ENCODE measurements at places on chromosomes 4 and X. TPM values are rescaled to one million over a fixed set of nuclear protein-coding genes. Genes with fewer than 3 reads are reported as not detected.
A peak's percentile ranks its signal among the peaks of the same experiment; 100 is the strongest.

The EFHC2 gene
- polyA plus RNA-seq = 0.22 TPM

The NFKB1 gene
- 17.8 TPM for polyA plus RNA-seq

The GLOD5 gene
- polyA plus RNA-seq = not detected

The MAGEC3 gene
- not detected for polyA plus RNA-seq

The USP17L30 gene
- not detected for polyA plus RNA-seq

The TMEM33 gene
- 60.7 TPM for polyA plus RNA-seq

The FAM9A gene
- polyA plus RNA-seq = not detected

The SHOX gene
- polyA plus RNA-seq = not detected

The DMRTC1 gene
- not detected for polyA plus RNA-seq

The CENPVL1 gene
- not detected for polyA plus RNA-seq

The CTAG1A gene
- polyA plus RNA-seq = not detected

The CFAP47 gene
- polyA plus RNA-seq = not detected

The GABRE gene
- polyA plus RNA-seq = not detected

- no peak for DNase-seq
These were observed 31.5 kb upstream of the KLHL2 start for GRCh38 chr4:165175879-165176278.

DNA sequence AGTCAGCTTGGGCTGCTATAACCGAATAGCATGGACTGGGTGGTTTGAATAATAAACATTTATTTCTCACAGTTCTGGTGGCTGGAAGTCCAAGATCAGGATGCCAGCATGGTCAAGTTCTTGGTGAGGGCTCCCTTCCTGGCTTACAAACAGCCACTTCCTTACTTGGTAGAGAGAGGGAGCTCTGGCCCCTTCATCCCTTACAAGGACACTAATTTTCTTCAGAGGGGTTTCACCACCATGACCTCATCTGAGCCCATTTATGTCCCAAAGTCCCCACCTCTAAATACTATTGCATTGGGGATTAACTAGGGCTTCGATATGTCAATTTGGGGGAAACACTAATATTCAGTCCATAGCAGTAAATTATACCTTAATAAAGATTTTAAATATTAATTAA, 61.8 kb downstream of the CLNK start:
- no peak for DNase-seq

DNA sequence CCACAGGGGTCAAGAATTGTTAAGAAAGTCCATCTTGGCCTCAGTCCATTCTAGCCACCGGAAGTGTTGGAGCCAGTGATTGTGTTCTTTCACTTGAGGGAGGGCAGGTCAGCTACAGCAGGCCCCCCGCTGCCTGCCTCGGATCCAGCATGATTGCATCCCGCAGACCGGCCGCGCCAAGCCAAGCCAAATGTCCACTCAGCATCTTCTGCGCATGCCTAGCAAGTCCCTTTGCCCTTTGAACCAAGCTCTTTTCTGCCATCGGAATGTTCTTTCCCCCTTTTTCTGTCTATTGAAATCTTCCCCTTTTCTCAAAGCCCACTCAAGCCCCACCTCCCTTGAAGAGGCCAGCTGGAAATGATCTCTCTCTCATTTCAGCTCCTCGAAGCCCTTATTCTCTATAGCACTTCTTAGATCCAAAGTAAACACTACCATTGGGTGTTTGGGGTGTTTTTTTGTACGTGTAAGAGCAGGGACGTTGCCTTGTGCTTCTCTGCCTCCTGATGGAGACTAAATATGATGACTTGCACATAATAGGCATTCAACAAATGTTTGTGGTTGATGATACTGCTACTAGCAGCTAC, 147.8 kb upstream of the BCOR start:
- no peak for DNase-seq

GRCh38 chr4:6542951-6543350, 32.0 kb upstream of the MAN2B2 start:
- DNase-seq = no peak

GRCh38 chrX:103823591-103823990, 8.5 kb downstream of the RAB9B start:
- no peak for DNase-seq

- no peak for DNase-seq
These were observed 22.3 kb downstream of the GRIA2 start for GRCh38 chr4:157242871-157243270.

DNA sequence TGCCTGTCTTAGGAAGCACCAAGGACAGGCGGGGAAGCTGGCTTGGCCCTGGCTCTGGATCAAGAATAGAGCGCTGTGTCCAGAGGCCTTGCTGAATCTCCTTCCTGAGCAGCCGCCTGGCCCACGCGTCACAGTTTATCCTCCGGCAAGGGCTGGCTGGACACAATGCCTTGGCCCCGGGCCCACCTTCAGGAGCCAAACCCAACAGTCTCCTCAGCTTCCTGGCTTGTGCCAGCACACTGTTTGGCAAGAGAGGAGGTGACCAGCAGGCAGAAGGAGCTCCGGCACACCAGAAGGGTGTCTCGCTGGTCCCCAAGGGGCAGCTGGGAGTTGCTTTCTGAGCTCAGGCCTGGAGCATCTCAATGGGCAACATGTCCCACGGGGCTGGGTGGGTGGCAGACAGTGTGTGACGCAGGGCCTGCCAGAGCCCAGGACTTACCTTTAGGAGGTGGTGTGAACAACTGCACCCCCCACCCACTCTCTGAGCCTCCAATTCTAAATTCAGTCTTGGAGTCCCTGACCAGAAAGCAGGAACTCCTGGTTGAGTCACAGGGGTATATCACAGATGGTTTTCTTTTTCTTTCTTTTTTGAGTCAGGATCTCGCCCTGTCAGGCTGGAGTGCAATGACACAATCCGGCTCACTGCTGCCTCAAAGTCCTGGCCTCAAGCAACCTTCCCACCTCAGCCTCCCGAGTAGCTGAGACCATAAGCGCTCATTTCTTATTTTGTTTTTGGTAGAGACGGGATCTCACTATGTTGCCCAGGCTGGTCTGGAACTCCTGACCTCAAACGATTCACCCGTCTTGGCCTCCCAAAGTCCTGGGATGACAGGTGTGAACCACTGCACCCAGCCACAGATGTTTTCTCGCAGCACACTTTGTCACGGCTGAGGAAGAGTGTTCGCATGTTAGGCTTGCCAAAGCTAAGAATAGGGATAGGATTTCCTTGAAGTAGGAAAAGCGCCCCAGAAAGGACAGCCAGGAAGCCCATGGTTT, 361.2 kb downstream of the BCOR start:
- DNase-seq = peak; percentile 42

- no peak for DNase-seq
These were observed 70.0 kb downstream of the MGST2 start for GRCh38 chr4:139735381-139736273.

DNA sequence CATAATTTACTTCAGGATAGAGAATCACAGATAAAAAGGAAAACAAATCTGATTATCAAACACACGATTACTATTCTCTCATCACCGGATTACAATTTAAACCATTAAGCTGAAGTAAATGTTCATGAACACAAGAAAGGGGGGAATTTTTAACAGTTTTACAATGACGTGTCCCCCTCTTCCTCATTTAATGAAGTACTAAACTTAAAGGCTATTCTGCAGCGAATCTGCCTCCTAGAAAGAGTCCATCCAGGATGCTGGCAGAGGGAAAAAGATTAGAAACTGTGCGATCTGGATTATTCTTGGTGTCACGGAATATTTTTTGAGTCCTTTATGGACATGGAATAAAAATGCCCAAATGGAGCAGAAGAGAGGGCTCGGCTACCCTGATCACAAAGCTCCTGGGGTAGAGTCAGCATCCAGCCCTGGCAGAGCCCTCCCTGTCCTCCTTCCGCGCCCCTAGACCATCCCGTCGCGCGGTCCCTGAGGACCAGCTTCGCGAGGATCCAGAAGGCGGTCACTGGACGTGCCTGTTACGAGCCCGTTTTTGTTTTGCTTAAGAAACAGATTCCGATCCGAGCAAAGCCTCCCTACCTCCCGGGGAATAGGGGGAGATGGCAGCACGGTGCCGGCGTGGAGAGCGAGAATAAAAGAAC, 1.2 kb downstream of the ELF2 start:
- peak; percentile 55 for DNase-seq

GRCh38 chr4:89837993-89838390, 1.0 kb upstream of the SNCA start:
- DNase-seq = no peak

- DNase-seq = no peak
These were observed 25.1 kb upstream of the JAKMIP1 start for GRCh38 chr4:6225469-6225868.

DNA sequence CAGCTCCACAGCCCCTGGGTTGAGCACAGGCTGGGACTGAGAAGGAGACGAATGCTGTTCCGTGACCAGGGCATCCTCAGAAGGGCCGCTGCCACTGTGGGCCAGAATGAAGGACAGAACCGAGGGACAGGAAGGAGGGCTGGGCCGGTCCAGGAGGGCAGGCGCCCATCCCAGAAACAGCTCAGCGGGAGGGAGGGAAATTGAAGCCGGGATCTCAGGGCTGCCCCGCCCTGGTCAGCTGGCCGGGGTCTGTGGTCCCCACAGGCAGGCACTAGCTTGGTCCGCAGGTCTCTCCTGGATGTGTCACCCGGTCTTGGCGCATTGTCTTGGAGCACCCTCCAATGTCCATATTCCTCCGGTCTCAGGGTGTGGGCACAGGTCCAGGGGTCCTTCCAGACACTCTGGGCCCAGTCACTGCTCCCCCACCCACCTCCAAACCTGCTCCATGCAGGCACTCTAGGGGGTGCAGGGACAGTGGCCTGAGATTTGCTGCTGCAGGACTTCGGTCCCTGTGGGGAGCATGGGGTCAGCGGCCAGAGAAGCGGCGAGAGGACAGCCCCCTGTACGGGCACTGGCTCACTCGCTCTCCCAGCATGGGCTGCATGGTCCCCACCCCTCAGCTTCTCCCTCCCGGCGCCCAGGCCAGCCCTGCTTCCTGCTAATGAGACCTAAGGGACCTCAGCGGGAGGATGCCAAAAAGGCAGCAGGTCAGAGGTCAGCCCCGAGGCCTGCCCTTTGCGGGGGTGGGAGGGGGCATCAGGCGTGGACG, 23.9 kb upstream of the MXD4 start:
- DNase-seq = no peak

DNA sequence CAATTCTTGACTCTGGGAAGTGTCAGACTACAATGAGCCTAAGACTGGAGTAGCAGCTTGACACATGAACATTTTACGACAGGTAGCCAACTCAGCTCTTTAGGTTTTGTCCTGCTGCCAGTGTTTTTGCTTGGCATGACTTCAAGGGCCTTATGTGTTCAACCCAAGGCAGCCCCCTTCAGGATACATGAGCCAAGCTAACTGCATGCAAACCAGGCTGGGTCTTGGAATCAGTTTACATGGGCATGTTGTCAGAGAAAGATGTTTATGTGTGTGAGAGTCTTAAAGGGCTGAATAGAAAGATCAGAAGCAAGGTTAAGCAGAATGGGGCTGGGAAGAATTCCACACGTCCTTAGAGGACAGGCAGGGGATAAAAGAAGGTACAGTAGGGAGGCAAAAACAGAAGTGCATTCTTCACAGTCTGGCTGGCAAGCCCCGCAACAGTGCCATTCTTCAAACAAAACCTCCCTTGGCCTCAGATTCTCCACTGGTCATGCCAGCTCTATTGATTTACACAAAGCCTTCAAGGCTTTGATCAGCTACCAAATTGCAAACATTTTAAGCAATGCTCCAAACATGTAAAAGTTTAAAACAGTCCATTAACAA, 97.3 kb downstream of the NKX6-1 start:
- no peak for DNase-seq

DNA sequence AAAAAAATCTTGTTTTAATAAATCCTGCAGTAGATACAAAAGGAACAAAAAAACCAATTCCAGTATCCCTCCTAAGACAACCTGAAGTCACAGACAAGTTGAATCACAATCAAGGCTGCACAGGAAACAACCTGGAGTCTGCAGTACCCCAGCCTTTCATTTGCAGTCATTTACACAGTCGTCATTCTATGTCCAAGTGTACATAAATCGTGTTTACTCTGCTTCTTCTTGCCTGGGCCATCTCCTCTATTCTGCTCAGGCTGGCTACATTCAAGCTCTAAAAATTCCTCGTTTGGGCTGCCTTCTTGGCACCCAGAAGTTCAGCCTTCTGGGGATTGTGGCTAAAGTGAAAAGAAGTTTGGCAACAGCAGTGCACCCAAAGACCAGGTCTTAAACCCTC, 37.8 kb downstream of the NALF2 start:
- DNase-seq = no peak

- no peak for DNase-seq
These were observed 1365.4 kb downstream of the ARAP2 start for GRCh38 chr4:34878961-34879360.

- DNase-seq = no peak
These were observed 1222.2 kb downstream of the STIM2 start for GRCh38 chr4:28082686-28083390.

- no peak for DNase-seq
These were observed 208.6 kb upstream of the SFRP2 start for GRCh38 chr4:153997516-153997915.

DNA sequence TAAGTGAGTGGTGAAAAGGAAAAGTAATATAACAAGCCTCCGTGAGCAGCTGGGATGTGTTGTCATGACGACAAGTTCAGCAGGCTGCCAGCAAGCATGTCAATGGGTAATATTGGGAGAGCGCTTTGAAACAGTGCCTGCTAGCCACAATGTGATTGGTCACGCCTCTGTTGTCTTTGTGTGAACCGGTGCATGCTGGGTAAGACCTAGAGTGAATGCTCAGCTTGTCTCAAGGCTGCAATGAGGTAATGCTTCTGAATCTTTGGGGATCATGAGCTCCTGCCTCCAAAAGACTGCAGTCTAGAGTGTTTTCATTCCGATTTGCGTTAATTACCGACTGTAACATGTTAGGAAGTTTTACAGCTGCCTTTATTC, 54.9 kb downstream of the STOX2 start:
- DNase-seq = no peak

- no peak for DNase-seq
These were observed 130.4 kb downstream of the IDS start for GRCh38 chrX:149374751-149375150.

GRCh38 chrX:68725756-68726365, 78.4 kb downstream of the STARD8 start:
- no peak for DNase-seq

DNA sequence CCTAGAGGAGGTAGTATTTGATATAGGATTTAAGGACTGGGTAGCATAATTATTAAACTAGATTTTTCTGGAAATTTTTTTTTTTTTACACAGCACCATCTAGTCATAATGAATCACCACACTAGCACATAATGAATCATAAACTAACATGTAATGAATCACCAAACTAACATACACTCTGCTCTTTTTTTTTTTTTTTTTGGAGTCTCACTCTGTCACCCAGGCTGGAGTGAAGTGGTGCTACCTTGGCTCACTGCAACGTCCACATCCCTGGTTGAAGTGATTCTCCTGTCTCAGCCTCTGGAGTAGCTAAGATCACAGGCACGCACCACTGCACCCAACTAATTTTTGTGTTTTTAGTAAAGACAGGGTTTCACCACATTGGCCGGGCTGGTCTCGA, 92.5 kb downstream of the FAM13A start:
- peak; percentile 35 for DNase-seq

- no peak for DNase-seq
These were observed 97.3 kb downstream of the EMCN start for GRCh38 chr4:100420571-100420970.

DNA sequence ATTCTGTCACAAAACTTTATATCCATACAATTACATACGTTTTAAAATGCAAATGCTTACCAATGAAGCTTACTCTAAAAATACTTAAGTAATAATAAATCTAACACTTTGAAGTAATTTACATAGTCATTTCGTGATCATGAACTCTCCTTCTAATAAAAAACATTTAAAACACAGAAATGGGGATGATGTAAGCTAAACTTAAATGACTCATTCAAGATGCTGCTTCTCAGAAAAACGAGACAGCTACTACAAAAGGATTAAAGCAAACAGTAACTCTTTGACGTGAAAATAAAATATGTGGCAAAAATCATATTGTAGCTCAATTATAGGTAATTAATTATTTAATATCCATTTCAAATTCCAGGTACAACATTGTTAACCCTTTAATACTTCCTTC, 148.7 kb downstream of the FGF16 start:
- DNase-seq = no peak
